ENCODE measurements at places on chromosomes 11 and 22. TPM values are rescaled to one million over a fixed set of nuclear protein-coding genes. Genes with fewer than 3 reads are reported as not detected.

Gene EMID1
- polyA plus RNA-seq, result 5.8 TPM

DNA sequence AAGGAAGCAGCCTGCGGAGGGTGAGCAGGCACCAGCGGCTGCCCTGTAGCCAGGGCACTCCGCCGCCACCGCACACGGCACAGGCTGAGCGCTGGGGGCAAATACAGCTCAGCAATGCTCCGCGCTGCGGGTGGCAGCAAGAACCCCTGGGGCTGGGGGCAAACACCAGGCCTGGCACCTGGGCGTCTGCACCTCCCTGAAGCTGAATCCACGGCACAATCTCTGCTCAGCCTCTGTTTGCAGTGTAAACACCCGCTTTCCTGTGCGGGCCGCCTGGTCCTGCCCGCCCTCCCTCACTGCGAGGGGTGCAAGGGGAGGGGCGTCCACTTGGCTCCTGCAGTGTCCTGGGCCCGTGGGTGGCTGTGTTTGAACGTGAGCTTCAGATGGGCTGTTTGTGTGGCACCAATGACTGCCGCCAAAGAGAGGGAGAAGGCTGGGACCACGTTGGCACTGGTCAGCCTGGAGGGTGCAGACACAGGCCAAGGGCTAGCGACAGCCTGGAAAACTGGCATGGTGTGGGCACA lies 14.8 kb upstream of the MPPED1 start:
- DNase-seq, result no peak

DNA sequence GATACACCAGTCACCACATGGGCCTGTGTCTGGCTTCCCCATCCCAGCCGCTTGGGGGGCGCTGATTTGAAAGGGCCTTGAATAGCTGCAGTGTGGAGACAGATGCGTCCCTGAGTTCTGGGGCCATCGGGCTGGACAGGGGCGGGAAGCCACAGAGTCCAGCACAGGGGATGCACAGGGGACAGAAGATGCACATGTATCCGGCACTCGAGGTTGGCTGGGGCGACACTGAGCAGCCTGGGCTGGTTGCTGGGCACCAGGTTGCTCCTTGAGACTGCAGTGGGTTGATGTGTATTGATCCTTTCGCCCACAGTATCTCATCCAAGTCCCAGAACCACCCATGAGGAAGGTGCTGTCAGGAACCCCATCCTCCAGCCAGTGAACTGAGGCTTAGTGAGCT lies 99.3 kb upstream of the SYT13 start:
- DNase-seq, result no peak

GRCh38 chr11:12052676-12053605 lies 44.5 kb upstream of the DKK3 start:
- no peak for DNase-seq

GRCh38 chr11:90252053-90252452 lies 29.2 kb upstream of the CHORDC1 start:
- DNase-seq, result no peak

GRCh38 chr11:17633987-17634775 lies 85.2 kb upstream of the MYOD1 start:
- DNase-seq, result no peak
